Esophagus muscularis mucosa (tissue), 4 donors: ENCODE measurements at places on chromosomes 5 and 9. TPM values are rescaled to one million over a fixed set of nuclear protein-coding genes. Genes with fewer than 3 reads are reported as not detected.

DNA sequence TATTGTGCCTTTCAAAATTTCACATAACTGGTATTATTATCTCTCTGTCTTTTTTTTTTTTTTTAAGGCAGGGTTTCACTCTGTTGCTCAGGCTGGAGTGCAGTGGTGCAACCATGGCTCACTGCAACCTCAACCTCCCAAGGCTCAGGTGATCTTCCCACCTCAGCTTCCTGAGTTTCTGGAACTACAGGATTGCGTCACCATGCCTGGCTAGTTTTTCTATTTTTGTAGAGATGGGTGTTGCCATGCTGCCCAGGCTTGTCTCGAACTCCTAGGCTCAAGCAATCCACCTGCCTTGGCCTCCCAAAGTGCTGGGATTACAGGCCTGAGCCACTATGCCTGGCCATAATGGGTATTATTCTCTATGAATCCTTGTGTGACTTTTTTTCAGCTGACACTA lies 402.3 kb upstream of the SMARCA2 start:
- no peaks in the 10 kb centered on the region for H3K4me1 ChIP-seq
- no peaks in the 10 kb centered on the region for H3K27me3 ChIP-seq
- no peak overlapping the region for H3K4me3 ChIP-seq
- H3K27ac ChIP-seq, result no peak overlapping the region
- DNase-seq, result no peak
- no peaks in the 10 kb centered on the region for H3K36me3 ChIP-seq

DNA sequence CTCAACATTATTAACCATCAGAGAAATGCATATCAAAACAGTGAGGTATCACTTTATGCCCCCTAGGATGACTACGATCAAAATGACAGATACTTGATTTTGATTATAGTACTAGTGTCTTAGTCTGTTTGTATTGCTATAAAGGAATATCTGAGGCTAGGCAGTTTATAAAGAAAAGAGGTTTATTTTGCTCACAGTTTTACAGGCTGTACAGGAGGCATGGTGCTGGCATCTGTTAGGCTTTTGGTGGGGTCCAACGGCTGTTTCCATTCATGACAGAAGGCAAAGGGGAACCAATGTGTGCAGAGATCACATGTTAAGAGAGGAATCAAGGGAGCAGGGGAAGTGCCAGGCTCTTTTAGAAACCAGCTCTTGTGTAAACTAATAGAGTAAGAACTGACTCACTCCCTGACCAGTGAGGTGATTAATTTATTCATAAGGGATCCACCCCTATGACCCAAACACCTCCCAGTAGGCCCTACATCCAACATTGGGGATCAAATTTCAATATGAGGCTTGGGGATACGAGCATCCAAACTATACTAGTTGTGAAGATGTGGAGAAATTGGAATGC lies 16.0 kb upstream of the AFF4 start:
- no peaks in the 10 kb centered on the region for H3K27me3 ChIP-seq
- no peaks in the 10 kb centered on the region for H3K36me3 ChIP-seq
- DNase-seq, result no peak
- H3K4me3 ChIP-seq, result no peak overlapping the region

GRCh38 chr9:107213561-107214028 lies 69.5 kb upstream of the RAD23B start:
- no peak overlapping the region for H3K27ac ChIP-seq
- no peaks in the 10 kb centered on the region for H3K27me3 ChIP-seq
- no peak overlapping the region for H3K4me3 ChIP-seq
- no peaks in the 10 kb centered on the region for H3K36me3 ChIP-seq

Gene ABL1
- 90.9 TPM for total RNA-seq

GRCh38 chr5:95935553-95936100 lies 26.0 kb downstream of the ELL2 start:
- no peak overlapping the region for H3K4me3 ChIP-seq
- peaks cover 14% of the 10 kb centered on the region for H3K4me1 ChIP-seq
- no peaks in the 10 kb centered on the region for H3K36me3 ChIP-seq
- no peak overlapping the region for H3K27ac ChIP-seq
- H3K27me3 ChIP-seq, result no peaks in the 10 kb centered on the region

GRCh38 chr9:21102305-21102704 lies 24.6 kb upstream of the IFNB1 start:
- peaks cover under 1% of the 10 kb centered on the region for H3K4me1 ChIP-seq
- DNase-seq, result no peak
- H3K27me3 ChIP-seq, result no peaks in the 10 kb centered on the region
- H3K27ac ChIP-seq, result no peak overlapping the region
- H3K36me3 ChIP-seq, result no peaks in the 10 kb centered on the region
- no peak overlapping the region for H3K4me3 ChIP-seq
